ENCODE measurements at places on chromosomes 5 and 9. TPM values are rescaled to one million over a fixed set of nuclear protein-coding genes. Genes with fewer than 3 reads are reported as not detected.

Gene PCDHA9
- total RNA-seq: not detected

Gene PCDHA1
- total RNA-seq: not detected

Gene TTC1
- total RNA-seq: 65.1 TPM

DNA sequence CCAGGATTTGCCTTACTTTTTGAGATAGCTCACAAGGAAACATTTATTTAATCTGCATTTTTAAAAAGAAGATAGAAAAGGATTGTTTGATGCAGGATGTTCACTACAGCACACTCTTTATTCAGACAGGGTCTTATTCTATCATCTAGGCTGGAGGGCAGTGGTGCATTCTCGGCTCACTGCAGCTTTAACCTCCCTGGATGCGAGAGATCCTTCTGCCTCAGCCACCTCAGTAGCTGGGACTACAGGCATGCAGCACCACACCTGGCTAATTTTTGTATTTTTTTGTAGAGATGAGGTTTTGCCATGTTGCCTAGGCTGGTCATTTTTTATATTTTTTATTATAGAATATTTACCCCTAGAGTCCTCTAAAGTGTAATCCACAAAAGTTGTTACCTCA is 221.4 kb downstream of the MCTP1 start:
- DNase-seq: no peak

DNA sequence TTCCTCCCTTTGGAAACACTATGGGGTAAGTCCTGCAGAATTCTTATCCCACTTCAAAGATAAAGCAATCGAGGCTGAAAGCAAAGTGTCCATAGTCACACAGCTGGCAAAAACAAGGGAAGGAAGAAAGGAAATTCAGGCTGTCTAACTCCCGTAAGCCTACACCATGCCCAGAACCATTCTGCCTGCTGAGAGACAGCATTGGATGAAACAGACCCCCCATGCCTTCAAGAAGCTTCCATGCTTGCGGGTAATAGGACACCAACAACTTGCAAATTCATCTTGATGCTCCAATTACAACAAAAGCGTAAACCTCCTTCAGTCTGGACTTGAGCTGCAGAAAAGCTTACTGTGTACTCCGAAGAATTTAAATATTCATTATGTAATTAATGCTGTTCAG is 181.1 kb upstream of the WWC1 start:
- DNase-seq: no peak

DNA sequence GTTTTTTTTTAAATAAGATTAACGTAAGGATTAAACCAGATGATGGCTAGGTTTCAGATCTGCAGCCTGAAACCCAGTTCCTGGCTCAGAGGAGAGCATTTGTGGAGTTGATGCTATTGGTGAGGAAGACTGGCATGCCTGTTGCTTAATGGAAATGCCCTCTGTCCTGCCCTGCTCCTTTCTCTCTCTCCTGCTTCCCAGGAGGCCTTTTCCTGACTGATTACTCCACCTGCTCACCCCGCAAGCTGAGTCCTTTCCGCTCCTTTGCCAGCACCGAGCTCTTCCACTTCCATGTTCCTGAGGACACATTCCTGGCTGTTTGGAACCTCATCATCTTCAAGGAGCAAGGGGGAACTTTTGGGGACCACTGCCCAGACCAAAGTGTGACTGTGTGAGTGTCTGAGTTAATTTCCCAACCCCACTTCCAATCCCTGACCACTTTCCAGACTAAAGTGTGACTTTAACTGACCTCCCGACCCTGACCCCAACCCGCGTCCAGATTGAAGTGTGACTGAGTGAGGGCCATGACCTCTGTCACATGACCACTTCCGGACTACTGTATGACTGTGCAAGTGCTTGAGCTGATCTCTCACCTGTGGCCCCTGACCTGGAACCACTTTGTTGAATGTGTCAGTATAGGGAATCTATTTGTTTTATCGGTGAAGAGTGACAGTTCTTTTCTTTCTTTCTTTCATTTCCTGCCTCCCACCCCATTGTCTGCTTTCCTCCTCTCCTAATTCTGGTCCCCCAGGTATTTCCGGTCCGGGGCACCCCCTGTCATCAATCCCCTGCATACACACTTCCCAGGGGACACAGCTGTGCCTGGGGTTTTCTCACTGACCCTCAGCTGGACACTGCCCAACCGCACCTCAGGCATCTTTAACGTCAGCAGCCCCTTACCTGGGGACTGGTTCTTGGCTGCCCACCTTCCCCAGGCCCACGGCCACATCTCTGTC is 5.5 kb downstream of the TMEM8B start:
- no peak for DNase-seq
